ENCODE measurements at places on chromosomes 7 and 10.

DNA sequence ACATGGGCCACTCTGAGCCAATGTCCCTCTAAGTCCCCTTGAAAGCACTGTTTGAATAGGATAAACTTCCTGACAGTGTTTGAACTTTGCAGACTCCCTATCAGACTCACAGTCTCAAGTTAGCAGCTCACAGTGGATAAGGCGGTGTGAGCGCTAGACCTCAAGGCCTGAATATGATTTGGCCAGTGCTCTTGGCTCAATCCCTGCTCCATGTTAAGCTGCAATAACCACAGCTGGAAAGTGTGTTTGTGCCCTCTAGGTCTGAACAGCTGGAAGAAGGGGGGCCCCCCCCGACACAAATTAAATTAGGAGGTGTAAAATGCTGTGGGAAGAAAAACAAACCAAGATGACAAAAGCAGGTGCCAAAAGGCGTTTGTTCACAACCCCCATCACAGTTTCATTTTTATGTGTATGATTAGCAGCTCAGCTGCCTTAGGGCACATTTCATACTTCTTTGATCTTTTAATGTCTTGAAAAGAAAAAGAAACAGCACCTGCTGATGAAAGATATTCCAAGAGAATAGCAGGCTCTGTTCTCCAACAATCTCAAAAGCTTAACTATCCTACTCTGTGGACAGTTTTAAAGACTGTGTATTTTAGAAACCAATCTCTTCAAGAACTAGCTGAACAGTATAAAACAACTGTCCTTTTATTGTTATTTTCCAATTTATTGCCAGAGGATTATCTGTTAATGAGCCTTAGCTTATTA is 167.6 kb downstream of the SNX13 start:
- DNase-seq, result no peak

DNA sequence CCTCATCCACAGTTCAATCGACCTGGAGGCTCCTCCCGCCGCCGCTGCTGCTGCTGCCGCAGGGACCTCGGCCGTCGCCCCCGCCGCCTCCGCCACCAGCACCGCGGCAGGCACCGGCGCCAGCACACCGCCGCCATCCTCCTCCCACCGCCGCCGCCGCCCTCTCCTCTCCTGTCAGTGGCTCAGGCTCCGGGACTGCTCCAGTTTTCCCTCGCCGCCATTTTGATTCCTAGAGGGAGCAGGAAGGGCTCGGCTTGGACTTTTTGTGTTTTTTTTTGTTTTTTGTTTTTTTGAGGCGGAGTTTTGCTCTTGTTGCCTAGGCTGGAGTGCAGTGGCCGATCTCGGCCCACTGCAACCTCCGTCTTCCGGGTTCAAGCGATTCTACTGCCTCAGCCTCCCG is 3.0 kb upstream of the MCM10 start:
- peak; percentile 15 for DNase-seq

- no peak for DNase-seq
Observed at GRCh38 chr10:120503689-120504088, 46.7 kb downstream of the PLPP4 start.

DNA sequence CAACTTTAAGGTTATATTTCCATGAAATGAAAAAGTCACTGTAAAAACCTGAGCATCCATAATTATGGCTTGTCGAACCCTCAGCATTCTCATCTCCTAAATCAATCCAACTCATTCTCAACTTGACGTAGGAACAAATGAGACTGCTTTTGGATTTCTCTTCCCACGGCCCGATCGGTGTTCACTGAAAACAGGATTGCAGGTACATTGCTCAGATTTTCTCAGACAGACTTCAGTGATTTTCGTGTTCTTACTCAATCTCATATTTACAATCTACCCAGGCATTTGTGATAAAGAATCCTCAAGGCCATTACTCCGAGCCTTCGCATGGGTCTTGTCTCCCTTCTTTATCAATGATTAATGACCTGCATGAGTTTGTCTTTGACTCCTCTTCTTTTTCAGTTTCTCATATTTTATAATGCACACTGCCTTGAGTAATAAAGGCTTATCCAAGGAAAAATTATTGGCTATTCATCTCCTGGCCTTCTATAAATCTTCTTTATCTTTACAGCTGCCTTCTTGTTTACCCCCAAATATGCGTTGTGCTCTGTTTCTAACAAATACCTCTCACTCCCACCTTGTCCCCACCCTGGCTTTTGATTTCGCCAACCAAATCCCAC is 90.4 kb upstream of the MYO3A start:
- DNase-seq, result no peak

Data from activated naive CD4-positive, alpha-beta T cell treated with Interleukin-2 at 50 U/mL for 16 hours (primary cell).